SHP77 (cell line): ENCODE measurements at places on chromosomes 6 and 20.

DNA sequence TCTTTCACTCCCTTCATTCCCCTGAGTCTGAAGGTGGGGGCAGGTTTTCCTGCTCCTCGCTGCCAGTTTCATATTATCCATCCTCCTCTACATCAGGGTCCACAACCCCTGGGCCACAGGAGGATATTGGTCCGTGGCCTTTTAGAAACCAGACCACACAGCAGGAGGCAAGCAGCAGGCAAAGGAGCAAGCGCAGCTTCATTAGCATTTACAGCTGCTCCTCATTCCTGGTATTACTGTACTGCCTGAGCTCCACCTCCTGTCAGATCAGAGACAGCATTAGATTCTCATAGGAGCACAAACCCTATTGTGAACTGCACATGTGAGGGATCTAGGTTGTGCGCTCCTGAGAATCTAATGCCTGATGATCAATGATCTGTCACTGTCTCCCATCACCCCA is 380.3 kb downstream of the ARHGAP18 start:
- DNase-seq, result no peak

GRCh38 chr6:37182736-37183590 is 13.0 kb downstream of the PIM1 start:
- DNase-seq, result no peak

DNA sequence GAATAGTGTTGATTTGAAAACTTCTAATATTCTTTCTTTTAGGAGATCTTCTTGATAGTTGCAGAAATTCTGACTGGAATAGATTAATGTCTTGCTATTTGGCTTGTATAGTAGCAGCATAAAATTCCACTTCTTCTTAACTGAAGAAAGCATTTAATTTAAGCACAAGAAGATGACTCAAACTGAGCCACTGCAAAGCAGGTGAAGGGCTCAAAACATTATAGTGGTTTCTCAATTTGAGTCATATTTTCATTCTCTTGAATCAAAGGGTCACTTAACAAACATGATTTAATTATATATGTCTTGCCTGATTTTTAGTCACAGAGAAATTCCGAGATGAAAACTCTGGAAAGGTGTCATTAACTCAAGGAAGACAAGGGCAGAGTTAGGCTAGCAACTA is 239.3 kb downstream of the ZNF217 start:
- DNase-seq, result no peak

DNA sequence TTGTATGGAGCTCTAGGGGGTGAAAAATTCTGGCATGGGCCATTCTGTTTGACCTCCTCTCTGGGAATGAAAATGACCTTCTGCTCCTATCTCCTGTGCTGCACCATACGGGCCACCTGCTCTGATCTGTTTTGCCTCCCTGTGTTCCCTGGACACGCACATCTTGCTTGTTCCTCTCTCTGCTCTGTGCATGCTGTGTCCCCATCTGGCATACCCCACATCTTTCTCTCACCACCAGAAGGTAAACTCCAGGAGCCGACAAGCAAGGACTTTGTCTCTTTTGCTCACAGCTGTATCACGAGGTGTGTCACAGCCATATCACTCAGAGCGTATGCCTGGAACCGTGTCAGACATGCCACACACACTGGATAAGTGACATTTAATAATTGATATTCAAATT is 208.4 kb upstream of the DTNBP1 start:
- DNase-seq, result no peak

DNA sequence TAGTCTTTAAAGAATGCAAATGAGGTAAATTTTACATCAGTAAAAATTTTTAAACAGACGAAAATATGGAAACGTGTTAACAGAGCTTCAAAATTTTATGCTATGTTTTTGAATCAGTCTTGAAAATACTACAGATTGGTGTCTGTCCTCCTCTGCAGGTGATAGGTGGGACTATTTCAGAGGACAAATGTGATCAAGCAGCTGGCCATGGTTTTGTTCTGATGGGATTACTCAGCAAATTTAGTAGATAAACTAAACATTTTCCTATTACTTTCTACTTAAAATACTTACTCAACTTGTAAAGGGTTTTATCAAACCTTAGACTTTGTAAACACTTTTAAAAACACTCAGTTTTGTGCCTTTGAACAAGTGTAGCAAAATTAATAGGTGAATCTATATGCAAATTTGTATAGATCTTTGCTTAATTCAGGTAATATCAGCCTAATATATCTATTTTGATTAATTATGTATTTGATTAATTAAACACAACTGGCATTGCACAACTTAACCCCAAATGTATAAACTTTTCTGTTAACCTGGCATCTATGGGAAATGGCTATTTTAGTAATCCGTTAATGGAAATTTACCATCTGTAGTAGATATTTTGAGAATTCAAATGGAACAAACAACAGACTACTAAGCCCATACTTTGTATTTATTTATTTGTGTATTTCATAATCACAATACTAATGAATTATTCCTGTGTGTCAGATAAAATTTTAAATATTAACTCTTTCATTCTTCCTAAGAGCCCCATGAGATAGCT is 22.5 kb downstream of the ADGRB3 start:
- DNase-seq, result no peak

DNA sequence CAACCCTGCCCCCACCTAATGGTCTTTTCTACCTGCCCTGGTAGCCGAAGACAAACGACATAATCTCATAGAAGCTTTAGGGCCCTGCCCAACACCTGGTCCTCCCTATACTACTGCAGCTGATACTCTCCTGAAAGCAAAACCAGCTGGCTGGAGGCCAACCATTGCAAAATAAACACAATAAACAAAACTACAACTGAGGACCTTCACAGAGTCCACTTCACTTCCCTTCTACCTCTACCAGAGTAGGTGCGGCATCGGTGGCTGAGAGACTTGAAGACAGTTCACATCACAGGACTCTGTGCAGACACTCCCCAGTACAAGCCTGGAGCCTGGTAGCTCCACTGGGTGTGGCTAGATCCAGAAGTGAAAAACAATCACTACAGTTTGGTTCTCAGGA is 476.2 kb downstream of the MMUT start:
- DNase-seq, result no peak

- no peak for DNase-seq
Observed at GRCh38 chr20:59646487-59646886, 42.1 kb downstream of the PHACTR3 start.

- DNase-seq, result no peak
Observed at GRCh38 chr20:33059741-33060390, 6.2 kb downstream of the BPIFB3 start.

GRCh38 chr20:62055106-62055861 is 10.4 kb downstream of the TAF4 start:
- DNase-seq, result no peak

- no peak for DNase-seq
Observed at GRCh38 chr6:127514773-127515227, 4.3 kb downstream of the MTCL3 start.

GRCh38 chr6:136655239-136656014 is 105.2 kb upstream of the MAP7 start:
- no peak for DNase-seq

GRCh38 chr6:68732423-68732822 is 97.3 kb downstream of the ADGRB3 start:
- DNase-seq, result no peak

DNA sequence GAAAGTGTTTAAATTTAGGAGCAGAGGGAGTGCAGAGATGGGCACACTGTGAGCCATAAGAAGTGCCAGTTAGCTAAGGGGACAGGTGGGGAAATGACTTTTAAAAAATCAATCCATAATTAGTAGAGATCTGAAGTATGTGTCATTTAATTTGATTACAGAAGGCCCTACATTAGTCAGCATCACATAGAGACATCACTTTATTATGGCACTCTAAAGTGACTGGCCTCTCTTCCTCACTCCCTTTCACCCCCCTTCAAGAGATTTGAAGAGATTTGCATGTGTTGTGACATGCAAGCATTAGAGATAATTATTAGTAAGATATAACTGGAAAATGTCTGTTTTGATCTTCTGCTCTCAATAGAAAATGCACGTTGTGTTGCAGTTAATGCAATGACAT is 86.7 kb downstream of the SLX4IP start:
- no peak for DNase-seq

GRCh38 chr6:105676857-105677256 is 274.0 kb upstream of the PREP start:
- no peak for DNase-seq

DNA sequence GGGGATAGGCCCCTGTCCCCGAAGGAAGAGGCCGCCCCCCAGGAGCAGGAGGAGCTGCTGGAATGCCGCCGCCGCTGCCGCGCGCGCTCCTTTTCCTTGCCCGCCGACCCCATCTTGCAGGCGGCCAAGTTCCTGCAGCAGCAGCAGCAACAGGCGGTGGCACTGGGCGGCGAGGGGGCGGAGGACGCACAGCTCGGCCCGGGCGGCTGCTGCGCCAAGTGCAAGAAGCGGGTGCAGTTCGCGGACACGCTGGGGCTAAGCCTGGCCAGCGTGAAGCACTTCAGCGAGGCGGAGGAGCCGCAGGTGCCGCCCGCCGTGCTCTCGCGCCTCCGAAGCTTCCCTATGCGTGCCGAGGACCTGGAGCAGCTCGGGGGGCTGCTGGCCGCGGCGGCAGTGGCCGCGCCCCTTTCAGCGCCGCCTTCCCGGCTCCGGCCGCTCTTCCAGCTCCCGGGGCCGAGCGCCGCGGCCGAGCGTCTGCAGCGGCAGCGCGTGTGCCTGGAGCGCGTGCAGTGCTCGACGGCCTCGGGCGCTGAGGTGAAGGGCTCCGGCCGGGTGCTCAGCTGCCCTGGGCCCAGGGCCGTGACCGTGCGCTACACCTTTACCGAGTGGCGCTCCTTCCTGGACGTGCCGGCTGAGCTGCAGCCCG is 630 bp downstream of the PPP1R3G start:
- no peak for DNase-seq

- no peak for DNase-seq
Observed at GRCh38 chr6:80446454-80447045, 340.1 kb downstream of the BCKDHB start.

GRCh38 chr20:34363465-34364222 is 571 bp downstream of the ITCH start:
- DNase-seq, result no peak

GRCh38 chr6:138848461-138848860 is 52.6 kb downstream of the ECT2L start:
- no peak for DNase-seq

GRCh38 chr6:168609914-168610490 is 169.0 kb downstream of the SMOC2 start:
- DNase-seq, result no peak

- DNase-seq, result no peak
Observed at GRCh38 chr20:38764567-38765318, 16.5 kb downstream of the ACTR5 start.

DNA sequence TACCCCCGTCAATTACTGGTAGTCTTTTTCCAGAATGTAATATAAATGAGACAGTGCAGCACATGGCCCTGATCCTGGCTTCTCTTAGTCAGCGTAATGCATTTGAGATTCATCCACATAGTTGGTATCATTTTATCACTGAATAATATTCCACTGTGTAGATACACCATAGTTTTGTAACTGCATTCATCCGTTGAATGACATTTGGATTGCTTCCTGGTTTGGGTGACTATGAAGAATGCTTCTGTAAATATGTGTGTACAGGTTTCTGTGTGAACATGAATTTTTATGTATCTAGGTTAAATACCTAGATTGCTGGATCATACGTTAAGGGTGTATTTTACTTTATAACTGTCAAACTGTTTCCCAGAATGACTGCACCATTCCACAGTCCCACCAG is 62.6 kb upstream of the STMND1 start:
- no peak for DNase-seq

- DNase-seq, result no peak
Observed at GRCh38 chr6:67393356-67393755, 1241.7 kb upstream of the ADGRB3 start.

DNA sequence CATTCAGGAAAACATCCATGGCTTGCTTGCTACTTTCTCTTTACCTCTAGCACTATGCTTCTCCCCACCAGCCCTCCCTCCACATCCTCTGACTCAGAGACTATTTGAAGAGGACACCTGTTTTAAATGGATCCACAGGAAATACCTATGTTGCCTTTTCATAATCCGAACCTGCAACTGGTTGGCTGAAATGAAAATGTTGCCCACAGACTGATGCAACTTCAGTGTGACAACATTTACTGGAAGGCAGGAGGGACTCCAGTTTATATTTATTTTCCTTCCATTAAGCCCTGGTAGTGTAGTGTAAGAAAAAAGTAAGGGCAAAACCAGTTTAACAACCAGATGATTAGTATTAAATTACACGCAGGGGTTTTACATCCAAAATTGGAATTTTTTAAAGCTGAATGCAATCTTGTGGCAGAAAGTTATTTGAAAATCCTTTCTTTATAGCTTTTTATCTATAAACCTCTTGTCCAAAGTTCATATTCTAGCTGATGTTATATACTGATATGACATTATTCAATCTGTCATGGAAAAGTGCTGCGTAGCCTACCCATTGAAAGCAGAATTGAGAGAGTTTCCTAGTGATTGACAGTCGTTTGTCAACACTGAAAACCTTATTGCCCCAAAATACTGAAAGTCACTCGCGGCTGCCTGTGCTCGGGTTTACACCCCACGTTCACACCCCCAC is 881 bp upstream of the AIG1 start:
- peak; percentile 51 for DNase-seq

GRCh38 chr20:51930775-51931174 is 128.5 kb upstream of the SALL4 start:
- no peak for DNase-seq

GRCh38 chr20:50412069-50412468 is 98.1 kb upstream of the PTPN1 start:
- DNase-seq, result no peak

DNA sequence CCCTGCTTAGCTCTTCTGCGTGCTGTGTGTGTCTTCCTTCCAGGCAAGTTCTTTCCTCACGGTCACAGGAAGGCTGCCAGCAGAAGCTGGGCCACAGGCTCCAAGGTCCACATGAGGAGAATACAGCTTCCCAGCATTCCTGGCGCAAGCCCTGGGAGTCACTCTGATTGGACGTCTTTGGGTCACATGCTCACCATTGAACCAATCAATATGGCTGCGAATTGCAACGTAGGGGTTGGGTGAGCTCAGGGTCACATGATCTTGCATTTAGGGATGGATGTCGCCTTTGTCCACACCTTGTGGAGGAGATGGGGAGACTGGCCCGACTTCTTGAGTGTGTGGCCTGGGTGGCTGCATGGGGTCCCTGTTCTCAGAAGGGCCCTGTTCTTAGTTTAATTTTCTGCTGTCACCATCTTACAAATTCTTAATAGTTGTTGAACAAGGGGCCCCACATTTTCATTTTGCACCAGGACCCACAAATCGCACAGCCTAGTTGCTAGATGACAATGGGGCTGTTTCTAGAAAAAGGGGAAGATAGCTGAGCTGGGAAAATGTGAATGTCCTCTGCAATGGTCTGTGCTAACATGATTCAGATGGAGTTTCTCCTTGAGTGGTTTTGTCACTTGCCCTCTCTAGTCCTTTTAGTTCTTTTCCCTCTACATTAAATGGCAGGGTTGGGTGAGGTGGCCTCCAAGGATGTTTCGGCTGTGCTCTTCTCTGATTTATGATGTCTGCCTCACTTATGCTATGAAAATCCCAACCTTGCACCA is 149.6 kb downstream of the CDH26 start:
- DNase-seq, result no peak

GRCh38 chr6:155274533-155274932 is 10.7 kb downstream of the CLDN20 start:
- DNase-seq, result no peak
